Hematopoietic multipotent progenitor cell treated with erythropoietin and hydrocortisone succinate and interleukin-3 and kit ligand, for 4 days (in vitro differentiated cells): ENCODE measurements at places on chromosomes 1 and 21.

- DNase-seq: no peak
These were observed 107.0 kb downstream of the GALNT2 start for GRCh38 chr1:230174041-230174440.

GRCh38 chr1:33219886-33220661 lies 36.2 kb upstream of the ZNF362 start:
- DNase-seq: no peak

DNA sequence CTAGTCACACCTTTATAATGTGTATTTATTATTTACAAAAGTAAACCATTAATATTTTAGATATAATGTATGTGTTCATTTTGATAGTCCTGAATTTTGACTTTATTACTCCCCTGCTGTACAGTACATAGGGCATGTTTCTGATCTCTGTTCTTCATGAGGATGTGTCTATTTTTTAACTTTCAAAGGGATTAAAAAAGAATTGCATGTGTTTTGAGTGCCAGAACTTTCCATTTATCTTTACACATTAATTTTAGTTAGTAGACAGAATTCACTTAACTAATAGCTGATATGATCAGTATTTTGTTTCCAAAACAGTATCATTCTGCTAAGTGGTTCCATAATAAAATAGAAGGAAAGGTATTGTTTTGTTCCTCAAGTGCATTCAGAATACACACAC lies 3.1 kb downstream of the PBX1 start:
- DNase-seq: no peak

DNA sequence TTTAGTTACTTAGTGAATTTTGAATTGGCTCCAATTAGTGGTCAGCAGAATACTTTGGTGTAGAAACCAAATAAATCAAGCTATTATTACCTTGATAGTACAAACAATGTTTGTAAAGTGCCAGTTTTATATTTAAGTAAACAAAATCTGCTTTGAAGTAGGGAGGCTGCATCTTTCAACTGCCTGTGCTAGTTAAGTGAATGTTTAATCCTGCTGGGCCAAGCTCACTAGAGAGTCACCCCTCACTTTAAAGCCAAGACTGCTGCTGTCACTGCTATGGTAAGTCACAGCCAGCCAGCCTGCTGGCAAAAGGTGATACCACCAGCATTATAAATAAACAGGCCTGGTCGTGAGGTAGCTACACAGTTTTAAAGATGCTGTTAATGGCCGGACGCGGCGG lies 10.3 kb upstream of the CFAP126 start:
- no peak for DNase-seq

DNA sequence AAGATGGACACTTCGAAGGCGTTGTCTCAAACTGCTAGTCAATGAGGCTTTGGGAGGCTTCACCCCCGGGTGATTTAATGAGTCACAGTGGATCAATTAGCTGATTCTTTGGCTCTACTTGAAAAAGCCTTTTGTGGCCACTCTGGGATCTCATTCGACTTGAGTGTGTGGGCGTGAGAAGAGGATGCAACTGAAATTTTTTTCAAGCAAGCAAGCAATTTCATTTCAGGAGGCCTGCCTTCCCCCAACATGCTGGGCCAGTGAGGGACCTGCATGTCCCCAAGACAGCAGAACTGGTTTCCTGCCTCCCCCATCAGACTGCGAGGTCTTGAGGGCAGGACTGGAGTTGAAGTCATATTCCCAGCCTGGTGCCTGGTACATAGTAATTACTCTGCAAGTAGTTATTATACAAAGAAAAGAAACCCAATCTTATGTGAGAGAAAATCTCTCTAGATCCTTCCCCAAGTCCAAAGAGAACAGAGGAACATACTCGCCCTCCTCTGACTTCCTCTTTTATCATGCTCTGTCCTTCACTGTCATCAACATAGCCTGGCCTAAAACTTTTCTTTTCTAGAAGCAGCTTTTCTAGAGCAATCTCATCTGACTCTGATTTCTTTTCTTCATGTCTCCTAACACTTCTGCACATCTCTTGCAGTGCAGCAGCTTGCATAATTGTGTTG lies 22.7 kb downstream of the SYT6 start:
- peak; percentile 48 for DNase-seq

DNA sequence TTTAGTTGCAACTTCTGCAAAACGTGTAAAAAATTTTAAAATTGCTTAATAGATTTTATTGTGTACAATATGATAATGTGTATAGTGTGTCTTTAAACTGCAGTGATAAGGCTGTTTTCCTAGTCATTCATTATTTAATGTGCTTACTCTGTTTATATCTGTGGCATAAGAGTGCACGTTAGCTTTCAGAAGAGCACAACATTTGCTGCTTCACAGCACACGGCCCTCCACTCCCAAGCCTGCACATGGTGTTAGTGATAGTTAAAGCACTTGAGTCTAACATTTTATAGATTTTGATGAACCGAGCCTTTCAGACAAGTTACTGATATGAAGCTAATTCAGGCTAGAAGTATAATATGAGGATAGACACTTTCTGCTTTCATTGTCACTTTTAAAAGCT lies 120.6 kb downstream of the ADGRL2 start:
- no peak for DNase-seq

DNA sequence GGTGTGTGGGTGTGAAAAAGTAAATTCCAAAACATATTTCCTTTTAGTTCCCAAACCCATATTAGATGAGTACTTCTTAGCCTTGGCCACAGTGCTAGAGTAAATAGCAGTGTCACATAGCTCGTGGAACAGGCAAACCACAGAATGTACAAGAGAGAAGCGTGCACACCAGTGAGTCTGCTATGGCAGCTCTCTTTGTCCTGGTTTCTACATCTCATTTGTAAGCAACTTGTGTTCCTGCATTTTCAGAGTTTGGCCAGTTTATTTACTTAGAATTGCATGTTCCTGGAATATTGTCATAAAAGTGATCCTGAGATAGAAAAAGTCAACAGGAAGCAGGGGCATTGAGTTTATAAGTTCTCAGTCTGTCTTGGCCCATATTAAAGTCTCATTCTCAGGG lies 142.1 kb downstream of the DHRS3 start:
- peak; percentile 42 for DNase-seq

DNA sequence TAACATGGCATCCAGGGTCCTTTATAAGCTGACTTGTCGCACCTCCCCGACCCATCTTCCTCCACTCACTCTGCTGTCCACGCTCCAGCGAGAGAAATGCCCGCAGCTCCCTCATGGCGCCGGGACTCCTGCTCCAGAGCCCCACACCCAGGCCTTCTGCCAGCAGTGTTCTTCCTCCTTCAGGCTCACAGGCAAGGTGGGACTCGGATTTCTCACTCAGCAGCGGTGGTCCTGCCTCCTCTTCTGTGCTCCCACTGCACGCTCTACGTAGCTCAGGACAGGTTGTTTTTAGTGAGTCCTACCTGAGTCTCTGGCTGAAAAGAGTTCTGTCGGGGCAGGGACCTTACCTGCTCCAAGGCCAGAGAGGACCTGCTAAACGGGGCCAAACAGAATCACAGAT lies 11.2 kb downstream of the THEMIS2 start:
- DNase-seq: no peak

GRCh38 chr1:220884109-220884980 lies 5.1 kb downstream of the HLX start:
- no peak for DNase-seq

DNA sequence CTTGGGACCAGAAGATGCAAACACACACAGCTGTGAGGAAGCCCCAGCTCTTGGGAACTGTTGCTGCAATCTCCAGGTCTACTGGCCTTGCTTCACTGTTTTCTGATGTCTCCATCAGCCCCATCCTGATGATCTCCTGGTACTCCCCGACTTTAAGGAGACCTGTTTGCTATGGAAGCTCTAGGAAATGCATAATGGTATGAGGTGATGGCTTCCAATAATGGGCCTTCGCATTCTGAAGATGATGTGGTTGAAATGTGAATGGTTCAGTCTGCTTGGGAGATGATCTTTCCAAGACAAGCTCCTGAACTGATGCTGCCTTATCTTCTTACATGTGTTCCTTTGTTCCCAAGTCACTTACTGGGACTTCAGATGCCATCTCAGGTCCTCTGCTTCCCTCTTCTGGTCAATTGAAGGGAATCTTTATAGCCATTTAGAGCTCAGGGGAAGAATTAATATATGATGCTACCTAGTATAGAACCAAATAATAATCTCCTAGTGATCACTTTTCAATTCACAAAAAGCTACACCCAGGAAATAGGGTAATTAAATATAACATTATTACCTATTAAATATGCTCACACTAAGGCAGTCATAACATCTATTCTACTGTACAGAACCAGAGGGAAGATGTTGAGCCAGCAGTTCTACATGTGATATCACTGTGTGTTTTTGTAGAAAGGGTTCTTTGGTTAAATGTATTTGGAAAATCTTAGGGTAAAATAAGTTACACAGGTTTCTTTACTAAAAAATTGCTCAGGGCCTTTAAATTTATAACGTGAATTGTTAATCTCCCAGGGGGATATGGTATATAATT lies 73.9 kb upstream of the VTCN1 start:
- DNase-seq: peak; percentile 67

DNA sequence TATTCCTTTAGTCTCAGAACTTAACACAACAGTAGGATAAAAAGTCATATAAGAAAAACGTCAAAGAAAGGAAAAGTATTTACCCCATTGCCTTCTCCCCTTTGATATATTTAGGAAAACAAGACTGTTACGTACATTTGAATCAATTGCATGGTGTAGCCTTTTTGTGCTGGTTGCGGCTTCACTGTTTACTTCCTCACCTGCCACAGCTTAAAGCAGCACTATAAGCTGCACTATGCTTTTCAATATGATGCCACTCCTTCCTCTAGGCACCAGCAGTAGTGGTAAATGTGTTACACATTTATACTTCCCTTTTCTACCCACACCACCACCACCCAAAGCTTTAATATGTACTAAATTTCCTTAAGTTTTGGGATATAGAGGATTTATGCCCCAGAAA lies 111.1 kb downstream of the ATP1B1 start:
- DNase-seq: peak; percentile 73

GRCh38 chr1:107252271-107252670 lies 111.4 kb downstream of the NTNG1 start:
- no peak for DNase-seq

GRCh38 chr1:169060919-169061639 lies 45.4 kb upstream of the ATP1B1 start:
- peak; percentile 67 for DNase-seq

DNA sequence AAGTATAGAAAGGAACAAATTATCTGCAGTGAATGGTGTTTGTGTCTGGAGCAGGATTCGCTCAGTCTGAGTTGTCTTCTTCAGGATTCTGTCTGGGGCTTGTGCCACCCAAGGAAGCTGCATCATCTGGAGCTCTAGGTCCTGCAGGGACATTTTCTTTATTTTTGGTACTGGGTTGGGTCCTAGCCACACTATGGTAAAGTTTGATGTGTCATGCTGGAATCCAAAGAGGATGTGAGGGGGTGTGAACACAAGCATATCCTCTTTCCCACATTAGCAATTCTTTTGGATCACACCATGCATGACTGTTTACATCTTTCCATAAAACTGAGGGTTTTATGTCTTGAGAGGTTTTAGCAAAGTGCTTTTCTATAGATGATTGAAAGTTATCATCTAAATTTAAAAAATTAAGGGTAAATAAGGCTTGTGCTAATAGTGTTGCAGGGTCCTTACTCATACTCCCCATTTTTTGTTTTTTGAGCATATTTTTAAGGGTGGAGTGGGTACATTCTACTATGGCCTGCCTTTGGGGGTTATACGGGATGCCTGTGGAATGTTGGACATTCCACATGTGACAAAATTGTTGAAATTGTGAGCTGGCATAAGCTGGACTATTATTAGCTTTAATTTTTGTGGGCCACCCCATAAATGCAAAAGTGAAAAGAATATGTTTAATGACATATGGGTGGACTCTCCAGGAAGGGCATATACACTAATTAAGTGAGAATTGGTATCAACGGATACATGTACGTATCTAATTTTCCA lies 152.0 kb upstream of the HMCN1 start:
- DNase-seq: no peak

GRCh38 chr1:117826540-117827078 lies 102.8 kb downstream of the GDAP2 start:
- no peak for DNase-seq

DNA sequence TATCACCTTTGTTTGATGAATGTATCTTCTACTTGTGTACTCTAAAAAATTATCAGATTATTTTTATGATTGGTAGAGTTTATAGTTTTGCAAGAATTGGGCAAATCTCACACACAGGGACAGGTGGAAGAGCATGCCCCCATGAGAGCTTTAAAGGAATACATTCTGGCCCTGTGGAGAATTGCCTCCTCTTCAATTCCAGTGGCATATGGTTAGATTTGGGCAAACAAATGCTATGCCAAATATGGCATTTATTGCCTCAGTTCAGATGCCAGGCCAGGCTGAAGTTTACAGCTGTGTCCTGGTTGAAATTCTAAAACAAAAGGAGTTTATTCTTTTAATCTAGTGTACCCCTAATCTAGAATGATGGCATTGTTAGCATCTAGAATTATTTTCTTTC lies 162.4 kb upstream of the CACYBP start:
- DNase-seq: no peak

DNA sequence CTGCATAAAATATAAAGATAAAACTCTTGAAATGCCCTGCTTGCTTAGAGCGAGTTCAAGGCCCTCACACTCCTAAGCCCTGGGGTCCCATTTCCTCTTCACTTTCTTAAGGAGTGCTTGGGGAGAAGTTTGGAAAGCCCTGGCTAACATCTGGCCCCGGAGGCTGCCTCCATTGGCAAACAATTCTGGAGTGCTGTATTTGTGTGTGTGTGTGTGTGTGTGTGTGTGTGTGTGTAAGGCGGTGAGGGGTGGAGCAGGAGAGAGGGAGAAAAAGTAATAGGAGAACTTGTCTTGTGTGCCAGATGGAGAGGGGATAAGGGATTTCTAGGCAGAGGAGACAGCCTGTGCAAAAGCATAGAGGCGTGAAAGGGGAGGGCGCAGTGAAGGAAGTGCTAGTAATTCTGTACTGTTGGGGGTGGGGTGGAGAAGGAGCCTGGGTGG lies 578 bp upstream of the TRIM62 start:
- peak; percentile 46 for DNase-seq

DNA sequence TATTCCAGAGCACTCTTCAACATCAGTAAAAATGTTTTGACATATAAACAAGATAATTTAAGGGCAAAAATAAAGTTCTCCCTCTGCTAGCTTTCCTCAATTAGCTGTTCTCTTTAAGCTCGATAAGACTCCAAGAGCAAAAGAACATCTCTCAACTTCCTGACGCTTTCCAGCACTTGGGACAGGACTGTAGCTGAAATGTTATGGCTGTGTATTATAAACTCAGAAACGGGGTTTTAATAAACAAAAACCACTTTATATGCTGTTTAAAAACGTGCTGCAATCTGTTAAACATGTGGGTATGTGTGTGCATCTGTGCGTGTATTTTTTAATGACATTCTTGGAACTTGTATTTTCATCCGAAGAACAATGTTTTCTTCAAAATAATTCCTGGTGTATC lies 71.5 kb upstream of the RGS2 start:
- no peak for DNase-seq

- no peak for DNase-seq
These were observed 34.8 kb upstream of the GREM2 start for GRCh38 chr1:240646571-240647240.

- DNase-seq: no peak
These were observed 341.3 kb downstream of the USP25 start for GRCh38 chr21:16071092-16071491.

- DNase-seq: peak; percentile 8
These were observed 1.6 kb upstream of the MARK1 start for GRCh38 chr1:220526294-220526693.
